Activated CD8-positive, alpha-beta memory T cell treated with anti-CD3 and anti-CD28 coated beads for 4 hours (primary cell): ENCODE measurements at places on chromosomes 6 and 20.

- no peak for DNase-seq
These were observed 401 bp upstream of the B3GALT4 start for GRCh38 chr6:33276581-33276863.

DNA sequence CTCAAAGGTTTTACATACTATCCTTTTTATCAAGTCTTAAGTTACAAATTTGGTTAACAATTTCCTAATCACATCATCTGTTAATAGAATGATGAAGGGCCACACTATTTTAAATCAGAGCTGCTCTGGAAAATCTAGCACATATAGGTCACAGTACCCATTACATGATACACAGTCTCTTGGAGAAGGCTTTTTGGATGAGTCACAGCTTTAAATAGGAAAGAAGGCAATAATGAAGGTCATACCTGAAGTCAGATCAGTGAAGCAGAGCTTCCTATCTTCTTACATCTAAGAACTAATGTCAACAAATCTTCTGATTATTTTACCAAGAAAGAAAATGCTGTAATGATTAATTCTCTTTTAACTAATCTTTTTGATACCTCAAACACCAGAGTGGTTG, 248.5 kb downstream of the BTBD9 start:
- DNase-seq = no peak

DNA sequence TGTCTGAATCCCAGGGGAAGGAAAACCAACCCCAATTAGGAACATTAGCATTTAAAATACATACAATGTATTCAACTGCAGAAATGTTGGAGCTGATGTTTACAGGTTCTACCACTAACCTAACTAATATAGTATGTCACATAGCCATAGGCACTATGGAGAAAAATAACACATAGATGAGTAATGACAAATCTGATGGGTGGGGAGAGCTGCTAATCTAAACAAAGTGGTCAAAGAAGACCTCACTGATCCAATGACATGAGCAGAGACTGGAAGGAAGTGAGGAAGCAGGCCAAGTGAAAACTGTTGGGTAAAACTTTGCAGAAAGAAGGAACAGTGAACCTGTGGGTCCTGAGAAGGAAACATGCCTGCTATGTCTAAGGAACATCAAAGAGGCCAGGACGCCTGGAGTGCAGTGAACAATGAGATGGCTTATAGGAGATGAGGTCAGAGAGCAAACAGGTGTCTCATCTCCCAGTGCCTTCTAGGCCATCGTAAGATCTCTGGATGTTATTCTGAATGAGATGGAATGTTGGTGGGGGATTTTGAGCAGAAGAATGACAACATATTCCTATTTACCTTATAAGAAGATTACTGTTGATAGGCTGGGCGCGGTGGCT, 135.7 kb downstream of the ALDH8A1 start:
- no peak for DNase-seq

DNA sequence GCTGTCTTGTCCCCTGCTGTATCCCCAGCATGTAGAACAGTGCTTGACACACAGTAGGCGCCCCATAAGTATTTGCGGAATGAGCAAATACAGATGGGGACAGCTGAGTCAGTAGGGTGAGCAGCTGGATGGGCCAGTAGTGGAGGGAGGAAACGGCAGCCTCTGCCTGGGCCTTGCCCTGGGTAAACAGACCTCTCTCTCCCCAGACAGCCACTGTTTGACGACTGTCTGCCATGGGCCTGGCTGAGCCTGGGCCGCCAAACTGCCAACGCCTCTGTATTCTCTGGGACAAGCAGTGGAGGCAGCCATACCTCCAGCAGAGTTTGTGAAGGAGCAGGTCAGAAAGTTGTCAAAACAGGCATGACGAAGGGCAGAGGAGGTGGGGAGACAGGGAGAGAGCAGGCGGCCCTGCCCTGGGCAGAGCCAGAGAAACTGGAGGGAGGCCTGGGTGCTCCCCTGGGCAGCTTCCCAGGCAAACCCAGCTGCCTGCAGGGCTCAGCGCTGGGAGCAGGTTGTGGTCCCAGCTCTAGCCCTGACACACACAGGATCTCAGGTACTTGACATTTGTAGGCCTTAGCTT, 15.2 kb downstream of the HNF4A start:
- no peak for DNase-seq

DNA sequence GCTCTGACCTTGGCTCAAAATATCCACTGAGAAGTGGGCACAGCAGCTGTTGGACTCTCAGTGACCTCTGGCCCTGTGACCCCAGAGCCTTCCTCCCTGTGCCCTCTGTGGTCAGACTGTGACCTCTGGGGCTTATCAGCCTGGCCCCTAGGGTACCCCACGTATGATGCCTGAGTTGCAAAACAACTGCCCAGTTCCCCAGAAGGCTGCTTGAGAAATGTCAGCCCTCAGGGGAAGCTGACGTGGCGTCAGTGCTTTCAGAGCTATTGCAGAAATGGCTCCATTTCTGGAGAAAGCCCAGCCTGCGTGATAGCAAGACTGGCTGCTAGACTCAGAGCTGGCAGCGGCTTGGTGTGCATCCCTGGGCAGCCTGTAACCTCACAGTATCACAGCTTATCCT, 31.5 kb upstream of the TGM2 start:
- DNase-seq = no peak

DNA sequence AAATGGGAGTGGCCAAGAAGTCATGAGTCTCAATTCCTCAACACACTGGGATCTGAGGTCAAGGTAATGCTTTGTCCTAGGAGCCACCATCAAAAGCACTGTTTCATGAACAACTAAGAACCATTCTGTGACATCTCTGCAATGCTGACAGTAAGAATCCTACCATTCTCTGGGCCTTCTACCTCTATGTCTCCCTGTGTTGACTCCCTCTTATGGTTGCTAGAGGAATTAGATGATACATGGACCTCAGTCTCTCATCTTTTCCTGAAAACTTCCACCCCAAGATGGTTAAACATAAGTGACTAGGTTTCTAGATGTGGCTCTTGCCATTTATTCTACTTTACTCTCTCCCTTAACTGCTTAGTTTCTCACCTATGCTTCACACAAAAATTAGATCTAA, 9.1 kb downstream of the MTRF1L start:
- DNase-seq = no peak

DNA sequence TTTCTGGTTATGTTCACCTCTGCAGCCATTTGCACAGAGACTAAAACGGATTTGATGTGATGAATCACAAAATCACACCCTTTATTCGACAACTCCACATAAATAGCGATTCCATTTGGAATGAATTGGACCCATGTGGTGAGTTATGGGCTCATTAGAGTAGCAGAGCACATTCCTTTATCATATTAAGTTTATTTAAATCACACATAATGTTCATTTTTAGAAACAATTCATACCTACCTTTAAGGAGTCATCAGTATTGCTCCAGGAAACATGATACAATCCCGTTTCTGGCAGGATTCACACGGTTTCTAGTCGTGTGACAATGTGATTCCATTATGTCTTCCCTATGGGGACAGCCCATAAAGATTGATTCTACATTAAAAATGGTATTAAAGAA, 303.5 kb downstream of the CDH4 start:
- DNase-seq = no peak

DNA sequence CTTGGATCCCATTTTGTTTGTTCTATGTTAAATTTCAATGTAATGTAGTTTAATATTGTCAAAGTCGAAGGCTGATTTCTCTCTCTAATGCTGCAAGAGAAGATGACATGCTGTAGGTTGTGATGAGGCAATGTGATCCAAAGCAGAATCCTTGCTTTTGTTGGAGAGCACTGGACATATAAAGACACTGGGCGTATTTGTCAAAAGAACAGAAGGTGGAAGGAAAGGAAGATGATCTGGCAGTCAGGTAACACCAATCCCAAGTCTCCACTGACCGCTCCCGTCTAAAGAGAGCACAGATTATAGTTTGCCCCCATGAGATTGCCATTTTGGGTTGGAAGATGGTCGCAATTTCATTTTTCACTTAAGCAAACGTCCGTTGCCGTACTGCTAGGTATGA, 935 bp upstream of the RFX6 start:
- no peak for DNase-seq

DNA sequence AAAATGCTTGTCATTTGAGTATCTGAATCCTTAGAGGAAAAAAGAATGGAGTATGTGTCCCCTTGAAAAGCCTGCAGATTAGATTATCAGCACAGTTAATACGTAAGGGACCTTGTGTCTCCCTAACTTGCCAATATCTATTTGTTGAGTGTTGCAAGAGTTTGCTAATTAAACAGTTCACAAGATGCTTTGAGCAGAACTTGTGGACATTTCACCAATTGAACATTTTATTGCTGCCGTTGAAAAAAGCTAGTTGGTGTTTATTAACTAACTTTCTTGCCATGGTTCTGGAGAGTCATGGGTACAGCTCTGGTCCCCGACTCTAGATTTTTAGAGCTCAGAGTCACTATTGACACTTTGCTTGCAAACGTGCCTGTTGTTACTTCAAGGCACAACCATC, 30.6 kb upstream of the PRDM1 start:
- DNase-seq = no peak

GRCh38 chr6:3885262-3886036, 36.3 kb downstream of the FAM50B start:
- no peak for DNase-seq
